ENCODE measurements at places on chromosomes 5 and 9.

DNA sequence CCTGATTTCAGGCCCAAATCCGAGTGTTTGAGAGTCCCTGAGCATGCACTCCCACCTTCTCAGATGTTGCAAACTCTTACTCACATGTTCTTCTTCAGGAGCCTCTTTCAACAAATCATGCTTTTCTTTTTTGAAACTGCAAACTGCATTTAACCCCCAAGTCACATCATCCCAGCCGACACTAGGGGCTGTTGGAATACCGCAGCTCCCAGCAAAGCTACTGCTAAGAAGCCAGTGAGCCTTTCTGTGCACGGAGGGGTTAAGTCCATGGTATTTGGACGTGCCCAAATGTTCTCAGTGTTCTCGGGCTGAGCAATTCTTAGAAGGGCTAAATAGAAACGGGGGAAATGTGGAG lies 282.9 kb downstream of the NFIB start:
- DNase-seq: peak; percentile 86

DNA sequence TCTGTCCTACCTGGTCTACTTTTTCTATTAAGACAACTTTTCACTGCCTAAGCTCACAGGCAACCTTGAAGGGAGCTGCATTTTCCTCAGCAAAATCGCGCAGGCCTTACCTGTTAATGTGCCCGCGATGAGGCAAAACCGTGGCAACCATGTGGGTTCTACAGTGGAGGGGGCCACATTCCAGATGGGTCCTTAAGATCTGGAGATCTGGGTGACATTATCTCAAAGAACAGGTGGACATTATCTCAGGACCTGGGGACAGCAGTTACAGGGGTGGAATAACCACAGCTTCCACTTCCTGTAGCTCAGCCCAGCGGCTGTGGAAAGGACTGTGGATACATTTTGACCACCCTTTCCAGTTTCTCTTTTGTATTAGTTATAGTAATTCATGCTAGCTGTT lies 112.8 kb upstream of the PTCH1 start:
- DNase-seq: no peak

DNA sequence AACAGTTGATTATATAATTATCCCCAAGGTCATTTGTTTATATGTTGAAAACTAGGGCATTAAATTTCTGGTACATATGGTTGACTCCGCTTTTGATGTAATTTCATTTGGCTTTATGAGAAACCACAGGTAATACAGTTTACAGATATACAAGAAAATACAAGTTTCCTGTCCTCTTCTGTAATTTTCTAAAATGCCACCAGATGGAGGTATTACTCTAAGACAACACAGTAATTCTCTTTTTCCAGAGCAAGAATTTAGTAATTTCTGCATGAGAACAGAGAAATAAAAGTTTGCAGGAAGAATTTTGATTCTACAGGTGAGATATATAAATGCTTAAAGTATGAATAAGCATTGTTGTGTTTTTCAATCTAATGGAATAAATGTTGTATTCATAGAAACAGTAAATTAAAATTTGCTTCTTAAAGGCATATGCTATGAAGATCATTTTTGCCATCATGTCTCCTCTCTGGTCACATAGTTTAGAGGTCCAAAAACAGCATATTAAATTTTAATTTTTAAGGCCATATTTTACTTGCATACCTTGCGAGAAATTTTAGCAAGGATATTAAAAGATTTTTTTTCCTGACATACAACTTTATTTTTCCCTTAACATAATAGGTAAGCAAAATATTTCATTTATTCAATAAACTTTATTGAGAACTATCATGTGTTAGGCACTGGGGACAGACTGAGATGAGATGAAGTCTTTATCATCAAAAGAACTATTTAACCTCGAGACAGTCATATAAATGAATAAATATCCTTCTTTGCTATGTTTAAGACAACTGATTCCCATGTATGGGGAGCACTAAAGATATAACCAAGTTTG lies 22.7 kb downstream of the CHD1 start:
- DNase-seq: peak; percentile 33

- DNase-seq: peak; percentile 53
These were observed 108.3 kb downstream of the SMIM15 start for GRCh38 chr5:61053937-61054336.

DNA sequence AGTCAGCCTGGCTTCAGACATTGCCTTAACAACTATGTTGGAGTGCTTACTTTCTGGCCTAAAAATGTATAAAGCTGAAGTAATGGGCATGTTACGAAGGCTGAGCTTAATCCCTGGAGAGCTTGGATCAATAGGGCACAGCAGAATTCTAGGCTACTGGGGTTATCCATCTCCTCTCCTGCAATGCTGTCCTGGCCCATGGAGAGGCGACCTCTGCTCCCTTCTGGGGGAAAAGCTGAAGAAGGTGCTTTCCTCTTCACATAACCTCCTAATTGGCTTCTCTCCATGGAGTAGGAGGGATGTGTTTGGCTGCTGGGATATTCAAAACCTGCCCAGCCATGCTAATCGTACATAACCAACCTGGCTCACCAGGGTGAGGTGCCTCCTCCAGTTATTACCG lies 403.5 kb downstream of the DMRT2 start:
- DNase-seq: no peak

DNA sequence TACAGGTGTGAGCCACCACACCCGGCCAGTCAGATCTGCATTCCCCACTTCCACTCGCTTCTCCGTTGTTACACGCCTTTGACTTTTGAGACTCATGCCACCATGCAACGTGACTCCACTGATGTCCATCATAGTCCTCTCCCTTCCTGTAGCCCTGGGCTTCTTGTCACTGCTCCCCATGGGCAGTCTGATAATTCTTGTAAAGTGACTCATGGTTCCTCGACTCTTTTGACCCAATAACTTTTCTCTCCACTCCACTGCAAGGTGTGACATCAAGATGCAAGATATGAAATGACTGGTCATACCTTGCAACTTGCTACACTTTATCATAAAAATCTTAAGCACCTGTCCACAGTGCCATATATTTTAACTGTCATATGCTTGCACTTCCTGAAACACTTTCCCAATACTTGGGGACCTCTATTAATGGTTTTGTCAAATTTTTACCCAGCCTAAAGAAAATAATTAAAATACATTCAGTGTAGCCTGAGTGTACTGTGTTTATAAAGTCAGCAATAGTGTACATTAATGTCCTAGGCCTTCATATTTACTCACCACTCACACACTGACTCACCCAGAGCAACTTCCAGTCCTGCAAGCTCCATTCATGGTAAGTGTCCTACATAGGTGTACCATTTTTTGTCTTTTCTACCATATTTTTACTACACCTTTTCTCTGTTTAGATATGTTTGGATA lies 18.6 kb upstream of the ANKRD18A start:
- no peak for DNase-seq

- no peak for DNase-seq
These were observed 7.8 kb downstream of the RRAGA start for GRCh38 chr9:19057033-19057432.

DNA sequence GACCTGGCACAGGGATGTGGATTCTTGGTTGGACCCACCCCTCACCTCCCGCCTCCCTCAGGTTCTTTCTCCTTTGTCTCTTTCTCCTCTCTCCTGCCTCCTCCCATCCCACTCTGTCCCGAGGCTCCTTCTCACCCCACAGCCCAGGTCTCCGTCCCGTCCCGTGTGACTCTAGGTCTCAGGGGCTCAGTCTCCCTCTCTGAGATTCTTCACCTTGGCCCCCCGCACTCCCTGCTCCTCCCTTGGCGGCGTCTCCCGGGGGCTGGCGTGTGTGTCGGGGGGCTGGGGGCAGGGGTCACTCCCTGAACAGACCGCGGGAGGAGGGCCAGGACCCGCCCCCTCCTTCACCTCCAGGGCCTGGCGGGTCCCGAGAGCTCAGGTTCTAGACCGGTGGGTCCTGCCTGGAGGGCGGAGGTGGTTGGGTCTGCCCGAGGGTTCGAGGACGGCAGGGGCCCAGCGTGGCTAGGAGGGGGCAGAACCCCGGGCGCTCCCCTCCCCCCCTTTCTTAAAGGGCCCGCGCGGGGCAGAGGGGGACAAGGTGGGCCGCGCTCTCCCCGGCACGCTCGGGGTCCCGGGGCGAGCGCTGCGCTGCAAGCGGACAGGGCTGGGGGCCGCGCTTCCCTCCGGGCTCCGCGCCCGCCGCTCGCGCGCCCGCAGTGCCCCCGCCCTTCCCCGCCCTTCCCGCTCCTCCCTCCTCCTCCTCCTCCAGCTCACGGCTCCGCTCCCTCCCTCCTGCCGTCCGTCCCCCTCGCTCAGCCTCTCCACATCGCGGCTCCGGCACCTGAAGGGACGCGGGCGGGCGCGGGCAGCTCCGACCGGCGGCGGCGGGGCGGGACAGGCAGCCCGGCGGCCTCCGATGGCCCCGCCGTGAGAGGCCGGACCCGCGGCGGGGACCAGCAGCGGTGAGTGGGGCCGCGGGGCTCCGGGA lies at the start of gene PSD2:
TSS of gene PSD2 (plus strand) at position 735 of the 928 bp plus-strand sequence. CDS start 13,633 bp downstream, outside the sequence.
- no peak for DNase-seq

- no peak for DNase-seq
These were observed 10.9 kb upstream of the MRPS30 start for GRCh38 chr5:44797841-44798240.

GRCh38 chr5:88745093-88745696 lies 137.8 kb downstream of the MEF2C start:
- DNase-seq: no peak

DNA sequence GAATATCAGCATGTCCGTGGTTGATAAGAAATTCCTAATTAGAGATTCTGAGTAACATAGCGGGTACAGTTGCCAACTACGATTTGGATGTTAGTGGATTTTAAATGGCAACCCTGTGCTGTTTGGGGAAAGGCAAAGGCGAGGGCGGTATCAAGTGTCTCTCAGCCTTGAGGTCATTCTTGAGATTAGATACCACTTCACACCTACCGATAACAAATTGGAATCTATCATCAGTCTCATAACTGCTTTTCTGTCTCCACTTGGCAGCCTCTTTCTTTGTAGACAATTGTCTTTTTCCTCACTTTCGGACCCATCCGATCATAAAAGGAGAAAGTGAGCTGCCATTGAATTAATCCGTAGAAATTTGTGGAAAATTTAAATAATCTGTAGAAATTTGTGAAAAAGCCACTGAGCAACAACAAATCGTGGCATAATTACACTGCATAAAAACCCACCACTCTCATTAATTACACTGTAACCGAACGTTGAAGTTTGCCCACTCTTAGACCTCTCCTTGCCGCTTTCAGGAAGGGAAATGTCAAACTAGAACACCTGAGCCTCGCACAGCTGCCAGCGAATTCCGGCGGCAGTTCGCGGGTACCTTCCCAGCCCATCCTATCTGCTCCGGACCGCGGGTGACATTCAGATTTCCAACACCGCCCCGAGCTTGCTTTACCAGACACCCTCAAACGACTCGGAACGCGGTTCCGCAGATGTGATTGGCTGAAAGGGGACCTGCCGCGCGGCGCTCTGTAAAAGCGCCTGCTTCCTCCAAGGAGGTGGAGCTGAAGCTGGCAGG lies 849 bp upstream of the RGMB start:
- DNase-seq: peak; percentile 91

DNA sequence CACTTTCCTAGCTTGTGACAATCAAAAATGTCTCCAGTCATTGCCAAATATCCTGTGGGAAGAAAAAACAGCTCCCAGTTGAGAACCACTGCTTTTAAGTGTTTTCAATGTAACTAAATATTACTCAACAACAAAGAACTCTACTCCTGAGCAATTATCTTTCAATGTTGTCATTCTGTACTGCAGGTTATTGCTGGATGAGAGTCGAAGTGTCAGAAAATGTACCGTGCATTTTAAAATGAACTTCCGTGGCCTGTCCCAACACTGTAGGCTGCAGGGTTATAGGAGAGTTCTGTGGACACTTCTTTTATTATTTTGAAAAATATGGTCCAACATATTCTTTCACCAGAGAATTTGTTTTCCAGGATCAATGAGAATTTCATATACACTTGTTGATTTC lies 34.8 kb upstream of the AGXT2 start:
- no peak for DNase-seq

GRCh38 chr9:128259156-128259555 lies 16.7 kb downstream of the GOLGA2 start:
- DNase-seq: no peak

- no peak for DNase-seq
These were observed 239.5 kb downstream of the MCTP1 start for GRCh38 chr5:95045181-95045965.

GRCh38 chr5:110951373-110951791 lies 120.1 kb upstream of the TSLP start:
- peak; percentile 31 for DNase-seq

- DNase-seq: peak; percentile 58
These were observed 27.1 kb upstream of the PRR16 start for GRCh38 chr5:120436996-120437395.

DNA sequence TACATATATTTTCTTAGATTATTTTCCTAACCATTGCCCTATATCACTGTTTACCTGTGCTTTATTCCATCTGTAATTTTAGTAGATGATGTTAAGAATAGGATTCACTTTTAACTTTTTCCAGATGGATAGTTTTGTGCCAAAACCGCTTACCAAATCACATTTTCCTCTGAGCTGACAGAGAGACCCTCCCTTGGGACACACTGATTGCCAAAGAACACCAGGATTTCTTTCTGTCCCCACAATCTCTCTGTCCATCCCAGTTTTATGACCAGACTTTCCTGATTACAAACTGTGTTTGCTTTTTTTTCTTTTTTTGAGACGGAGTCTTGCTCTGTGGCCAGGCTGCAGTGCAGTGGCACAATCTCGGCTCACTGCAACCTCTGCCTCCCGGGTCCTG lies 81.3 kb upstream of the SPATA31C2 start:
- no peak for DNase-seq

- DNase-seq: no peak
These were observed 92.8 kb upstream of the PITX1 start for GRCh38 chr5:135126688-135127438.

DNA sequence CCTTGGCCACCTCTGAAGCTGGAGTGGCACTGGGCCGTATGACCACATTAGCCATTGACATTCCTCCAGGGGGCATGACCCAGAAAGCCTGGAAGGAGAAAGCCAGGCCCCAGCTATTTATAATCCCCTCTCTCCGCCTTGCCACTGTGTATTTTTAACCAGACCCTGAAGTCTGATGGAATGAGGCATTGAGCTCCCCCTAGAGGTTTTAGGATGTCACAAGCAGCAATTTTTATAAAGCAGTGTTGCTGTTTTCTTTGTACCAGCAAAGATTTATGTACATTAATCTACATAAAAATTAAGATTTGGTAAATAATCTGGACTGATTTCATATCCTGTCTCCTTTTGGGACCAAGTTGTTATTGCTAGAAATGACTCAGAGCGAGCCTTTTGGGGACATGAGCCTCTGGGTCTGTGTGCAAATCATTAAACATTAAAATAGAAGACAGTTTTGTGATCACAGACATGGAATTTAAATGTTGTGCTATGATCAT lies 127.1 kb downstream of the TRIO start:
- DNase-seq: peak; percentile 74

GRCh38 chr9:84397151-84397728 lies 56.7 kb upstream of the SLC28A3 start:
- peak; percentile 65 for DNase-seq

DNA sequence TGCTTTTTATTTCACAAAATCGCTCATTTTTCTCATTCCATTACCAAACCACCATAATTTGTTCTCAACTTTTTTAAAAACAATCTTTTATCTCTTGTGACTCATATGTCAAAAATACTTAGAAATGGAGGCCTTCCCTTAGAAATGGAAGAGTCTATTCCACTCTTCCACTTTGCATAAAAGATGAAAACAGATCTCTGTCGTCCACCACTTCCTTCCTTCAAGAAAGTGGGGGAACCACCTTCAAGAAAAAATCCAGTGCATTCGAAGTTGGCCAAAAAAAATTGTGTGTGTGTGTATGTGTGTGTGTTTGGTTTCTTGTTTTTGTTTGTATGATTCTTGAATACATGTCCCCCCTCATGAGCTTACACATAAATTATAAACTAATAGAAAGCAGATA lies 628.8 kb upstream of the DMAC1 start:
- no peak for DNase-seq

GRCh38 chr9:24625097-24625496 lies 79.4 kb upstream of the IZUMO3 start:
- DNase-seq: no peak

Data from iris pigment epithelial cell (primary cell).